ENCODE measurements at places on chromosomes 12 and 14.

DNA sequence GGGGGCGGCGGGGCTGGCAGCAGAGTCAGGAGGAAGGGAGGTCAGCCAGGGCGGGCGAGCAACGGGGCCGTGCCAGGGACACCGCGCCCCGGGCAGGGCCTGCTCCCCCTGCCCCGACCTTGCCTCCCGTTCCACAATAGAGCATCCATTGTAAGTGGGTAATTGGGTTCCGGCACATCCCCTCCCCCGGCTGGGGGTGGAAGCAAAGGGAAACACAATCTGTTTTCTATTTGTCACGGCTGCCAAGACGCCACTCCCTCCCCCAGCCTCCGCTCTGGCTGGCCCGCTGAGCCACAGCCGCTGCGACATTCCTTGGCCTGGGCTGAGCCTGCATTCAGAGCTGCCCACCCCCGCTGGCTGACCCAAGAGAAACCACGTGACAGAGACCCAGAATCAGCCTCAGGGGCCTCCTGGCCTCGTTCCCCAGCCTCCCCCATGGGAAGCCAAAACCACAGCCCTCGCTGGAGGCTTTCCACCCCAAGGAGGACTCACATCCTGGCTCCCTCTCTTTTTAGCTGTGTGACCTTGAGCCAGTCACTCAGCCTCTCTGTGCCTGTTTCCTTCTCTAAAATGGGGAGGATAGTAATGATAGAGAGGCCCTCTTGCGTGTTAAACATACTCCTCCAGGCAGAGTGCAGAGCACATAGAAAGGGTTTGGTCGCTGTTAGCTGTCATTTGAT lies 117.6 kb downstream of the SCARB1 start:
- DNase-seq: no peak

DNA sequence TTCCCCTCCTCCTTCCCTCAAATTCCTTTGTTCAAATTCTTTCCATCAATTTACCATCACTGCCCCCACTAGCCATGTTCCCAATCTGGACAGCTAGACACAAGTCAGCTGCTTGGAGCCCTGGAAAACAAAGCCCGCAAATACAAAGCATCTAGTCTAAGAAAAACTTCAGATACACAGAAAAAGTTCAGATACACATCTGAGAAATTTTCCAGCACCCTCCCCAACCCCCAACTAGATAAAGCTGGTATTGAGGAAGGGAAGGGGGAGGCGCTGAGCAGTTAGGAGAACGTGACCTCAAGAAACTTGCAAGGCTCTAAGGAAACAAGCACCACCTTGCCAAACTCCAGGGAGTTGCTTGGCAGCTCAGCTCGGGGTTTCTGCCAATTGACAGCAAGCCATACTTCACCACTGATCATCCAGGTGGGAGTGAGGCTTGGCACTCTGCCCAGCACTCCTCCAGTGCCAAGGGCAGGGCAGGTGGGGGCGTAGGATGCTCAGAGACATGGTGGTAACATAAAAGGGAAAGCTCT lies 5.1 kb upstream of the CNIH1 start:
- no peak for DNase-seq

- no peak for DNase-seq
These were observed 30.1 kb upstream of the PWP1 start for GRCh38 chr12:107655281-107656065.

- DNase-seq: no peak
These were observed 160.8 kb upstream of the GZMB start for GRCh38 chr14:24794644-24795305.

- no peak for DNase-seq
These were observed 12.3 kb upstream of the CLECL1 start for GRCh38 chr12:9745199-9745598.

- DNase-seq: no peak
These were observed 2.3 kb downstream of the ACRBP start for GRCh38 chr12:6644903-6645302.

DNA sequence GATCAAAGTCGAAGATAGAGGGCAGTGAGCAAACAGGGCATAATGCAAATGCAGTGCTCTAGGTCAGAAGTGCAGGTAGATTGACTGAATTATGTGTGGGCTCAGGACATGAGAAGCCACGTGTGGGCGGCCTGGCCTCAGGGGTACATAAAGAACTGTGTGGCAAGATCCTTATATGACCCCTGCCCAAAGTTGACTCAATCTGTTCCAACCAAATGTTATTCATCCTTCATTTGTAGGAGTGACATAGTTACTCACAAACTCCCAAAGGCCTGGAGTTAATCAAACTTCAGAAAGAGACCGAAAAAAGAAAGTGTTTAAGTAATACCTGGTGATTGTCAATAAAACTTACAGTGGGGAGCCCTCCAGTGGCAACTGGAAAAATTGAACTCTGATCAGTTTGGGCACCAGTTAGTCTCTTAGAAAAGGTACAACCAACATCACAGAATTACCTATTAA lies 150.4 kb upstream of the FAR2 start:
- no peak for DNase-seq

DNA sequence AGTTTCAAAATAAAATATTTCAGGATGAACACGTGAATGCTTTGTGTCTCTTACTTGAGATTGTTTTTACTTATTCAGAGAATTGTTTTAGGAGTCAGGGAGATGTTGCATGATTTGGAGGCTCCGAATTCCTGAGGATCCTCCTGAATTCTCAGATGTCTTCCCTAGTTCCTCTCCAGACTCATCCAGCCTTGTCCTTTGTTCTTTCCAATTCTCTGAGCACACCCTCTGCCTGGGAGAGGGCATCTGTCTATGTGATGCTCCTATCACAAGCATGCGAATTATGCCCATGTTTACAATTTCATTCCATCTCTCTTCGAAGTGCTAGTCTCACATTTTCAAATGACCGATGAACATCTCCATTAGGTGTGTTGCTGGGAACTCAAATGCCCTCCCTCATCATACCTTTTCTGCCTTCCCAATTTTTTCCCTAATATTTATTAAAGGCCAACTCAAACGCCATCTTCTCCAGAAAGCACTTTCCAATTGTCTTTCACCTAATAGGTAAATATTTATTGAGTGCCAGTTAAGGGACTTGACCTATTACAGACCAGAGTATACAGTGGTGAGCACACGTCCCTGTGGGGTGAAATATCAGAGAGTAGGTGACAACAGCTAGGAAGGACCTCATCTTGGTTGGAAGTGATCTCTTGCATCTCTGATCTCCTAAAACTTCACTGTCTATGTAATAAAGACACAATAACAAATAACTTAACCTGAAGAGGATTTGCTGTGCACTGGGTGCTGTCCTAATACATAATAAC lies 64.4 kb downstream of the ARF6 start:
- DNase-seq: no peak

GRCh38 chr14:67679006-67679405 lies 4.6 kb upstream of the VTI1B start:
- DNase-seq: no peak

GRCh38 chr14:23122086-23122485 lies 3.0 kb upstream of the CEBPE start:
- no peak for DNase-seq

DNA sequence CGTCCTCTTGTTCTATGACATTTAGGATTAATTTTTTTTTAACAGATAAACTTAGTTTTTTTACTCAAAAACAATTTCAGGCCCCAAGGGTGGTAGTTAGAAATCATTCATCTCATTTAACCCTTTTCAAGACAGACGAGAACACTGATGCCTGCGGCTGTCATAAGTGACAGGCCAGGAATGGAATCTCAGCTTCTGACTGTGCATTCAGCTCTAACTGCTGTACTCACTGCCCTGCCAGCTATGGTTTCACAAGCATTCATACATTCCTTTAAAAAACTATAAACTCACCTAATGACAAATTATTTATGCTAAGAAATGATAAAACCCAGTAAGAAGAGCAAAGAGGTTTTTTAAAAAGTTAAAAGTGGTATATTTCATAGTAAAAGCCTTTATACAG lies 8.8 kb downstream of the DENND5B start:
- no peak for DNase-seq

DNA sequence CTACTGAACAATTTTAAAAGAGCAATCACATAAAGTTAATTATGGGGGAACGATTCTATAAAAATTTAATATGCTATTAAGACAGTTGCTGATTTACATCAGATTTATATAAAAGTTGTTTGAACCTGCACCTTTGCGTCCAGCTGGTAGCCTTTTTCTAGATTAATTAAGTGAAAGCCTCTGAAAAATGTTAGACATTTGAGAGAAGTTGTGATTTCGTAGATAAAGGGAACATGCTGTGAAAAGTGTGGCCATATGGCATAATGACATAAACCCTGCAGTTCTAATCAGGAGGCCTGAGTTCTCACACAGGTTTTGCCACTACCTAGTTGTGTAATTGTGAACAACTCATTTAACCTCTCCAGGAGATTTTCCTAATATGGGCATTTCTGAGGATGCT lies 187.2 kb downstream of the TMTC2 start:
- no peak for DNase-seq

DNA sequence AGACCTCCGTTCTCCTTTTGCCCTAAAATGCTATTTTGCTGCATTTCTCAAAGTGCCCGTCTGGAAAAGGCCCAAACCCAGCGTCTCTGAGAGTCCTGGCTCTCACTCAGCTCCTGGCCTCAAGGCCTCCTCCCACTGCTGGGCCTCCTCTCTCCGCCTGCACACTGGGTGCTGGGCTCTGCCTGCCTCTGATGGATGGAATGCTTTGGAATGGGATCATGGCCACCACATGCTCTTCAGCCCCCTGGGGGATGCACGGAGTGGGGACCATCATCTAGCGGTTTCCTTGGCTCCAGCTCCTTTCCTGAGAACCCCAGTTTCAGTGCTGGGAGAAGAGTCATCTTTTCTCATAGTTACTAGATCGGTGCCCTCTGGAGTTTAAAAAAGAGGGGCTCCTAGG lies 65.2 kb downstream of the KDM2B start:
- no peak for DNase-seq

DNA sequence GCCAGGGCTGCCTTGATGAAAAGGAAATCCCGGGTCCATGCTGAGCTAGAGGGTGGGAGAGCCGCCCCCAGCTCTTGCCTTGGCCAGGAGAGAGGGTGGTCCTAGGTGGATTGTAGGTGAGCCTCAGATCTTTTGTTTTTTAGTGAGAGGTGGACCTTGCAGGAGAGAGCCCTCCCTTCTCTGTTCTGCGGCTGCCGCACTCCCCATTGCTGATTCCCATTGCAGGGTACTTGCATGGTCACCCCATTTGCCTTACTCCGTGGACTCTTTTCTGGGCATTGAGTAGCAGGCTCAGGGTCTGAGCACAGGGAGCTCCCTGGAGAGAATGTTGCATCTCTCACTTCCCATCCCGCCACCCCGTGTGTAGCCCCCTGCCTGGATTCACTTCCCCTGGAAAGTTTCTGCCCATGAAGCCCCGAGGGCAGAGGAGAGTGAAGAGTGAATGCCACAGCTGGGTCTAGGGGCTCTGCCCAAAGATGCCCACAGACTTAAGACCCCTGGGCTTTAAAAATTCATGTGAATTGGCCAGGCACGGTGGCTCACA lies 10.2 kb downstream of the VASH1 start:
- DNase-seq: no peak

GRCh38 chr12:19052689-19053088 lies 76.8 kb upstream of the PLEKHA5 start:
- DNase-seq: no peak

GRCh38 chr12:109232731-109233130 lies 76.4 kb downstream of the FOXN4 start:
- no peak for DNase-seq

- DNase-seq: no peak
These were observed 92.6 kb upstream of the ATP2B1 start for GRCh38 chr12:89801284-89801683.

GRCh38 chr14:92400579-92401444 lies 77.8 kb downstream of the SLC24A4 start:
- no peak for DNase-seq

GRCh38 chr12:107356937-107357295 lies 263.6 kb upstream of the CRY1 start:
- DNase-seq: no peak

Data from activated naive CD4-positive, alpha-beta T cell (primary cell).